ENCODE measurements at places on chromosomes 12 and 14.

- no peak for DNase-seq
These were observed 169.3 kb downstream of the KTN1 start for GRCh38 chr14:55749201-55749812.

GRCh38 chr12:103830025-103830725 is 10.9 kb downstream of the NT5DC3 start:
- DNase-seq = no peak

- no peak for DNase-seq
These were observed 224.1 kb downstream of the BCAT1 start for GRCh38 chr12:24724814-24725213.

- no peak for DNase-seq
These were observed 63.9 kb downstream of the APAF1 start for GRCh38 chr12:98709022-98709421.

DNA sequence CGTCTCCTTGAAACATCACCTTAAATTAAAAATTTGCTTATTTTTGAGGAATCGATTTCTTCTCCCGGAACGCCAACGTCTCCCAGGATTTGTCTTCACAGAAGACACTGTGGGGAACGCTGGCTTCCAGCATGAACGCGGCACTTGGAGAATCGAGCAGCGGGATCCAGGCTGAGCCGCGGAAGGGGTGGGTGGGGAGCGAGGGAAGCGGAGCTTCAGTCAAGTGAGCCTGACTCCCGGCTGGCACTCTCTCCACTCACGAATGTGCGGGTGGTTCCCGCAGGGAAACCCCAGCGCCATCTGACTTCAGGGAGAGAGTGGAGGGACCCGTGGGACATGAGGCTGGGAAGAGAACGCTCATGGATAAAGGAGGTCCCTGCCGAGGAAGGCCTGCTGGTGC is 506.0 kb upstream of the TMEM132C start:
- DNase-seq = no peak

DNA sequence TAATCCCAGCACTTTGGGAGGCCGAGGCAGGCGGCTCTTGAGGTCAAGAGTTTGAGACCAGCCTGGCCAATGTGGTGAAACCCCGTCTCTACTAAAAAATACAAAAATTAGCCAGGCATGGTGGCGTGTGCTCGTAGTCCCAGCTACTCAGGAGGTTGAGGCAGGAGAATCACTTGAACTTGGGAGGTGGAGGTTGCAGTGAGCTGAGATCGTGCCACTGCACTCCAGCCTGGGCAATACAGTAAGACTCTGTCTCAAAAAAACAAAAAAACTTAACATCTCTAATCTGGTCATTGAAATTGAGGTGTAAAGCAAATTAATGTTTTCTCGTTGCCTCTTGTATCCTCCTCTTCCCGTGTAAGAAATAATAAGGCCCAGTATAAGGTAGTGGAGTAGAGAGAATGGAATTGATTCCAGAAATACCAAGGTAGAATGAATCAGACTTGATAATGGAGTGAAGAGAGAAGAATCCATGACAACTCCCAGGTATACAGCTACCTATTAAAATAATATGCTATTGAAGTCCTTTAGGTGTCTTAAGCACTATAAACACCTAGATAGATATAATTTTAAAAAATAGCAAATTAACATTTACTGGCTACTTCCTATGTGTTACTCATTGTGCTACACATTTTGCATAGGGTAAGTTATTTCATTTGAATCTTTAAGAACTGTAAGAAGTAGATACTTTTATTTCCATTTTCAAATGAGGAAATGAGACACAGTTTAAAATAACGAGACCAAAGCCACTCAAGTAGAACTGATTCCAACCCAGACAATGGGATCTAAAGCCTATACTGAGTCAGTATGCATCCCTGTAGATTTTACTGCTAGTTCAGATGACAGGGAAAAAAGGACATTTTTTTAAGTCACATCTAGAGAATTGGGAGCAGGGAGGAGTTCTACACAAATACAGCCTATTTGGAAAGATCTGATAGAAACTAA is 23.2 kb downstream of the RAP1B start:
- DNase-seq = no peak

- DNase-seq = peak; percentile 23
These were observed 1.4 kb downstream of the DUSP6 start for GRCh38 chr12:89350630-89351488.

DNA sequence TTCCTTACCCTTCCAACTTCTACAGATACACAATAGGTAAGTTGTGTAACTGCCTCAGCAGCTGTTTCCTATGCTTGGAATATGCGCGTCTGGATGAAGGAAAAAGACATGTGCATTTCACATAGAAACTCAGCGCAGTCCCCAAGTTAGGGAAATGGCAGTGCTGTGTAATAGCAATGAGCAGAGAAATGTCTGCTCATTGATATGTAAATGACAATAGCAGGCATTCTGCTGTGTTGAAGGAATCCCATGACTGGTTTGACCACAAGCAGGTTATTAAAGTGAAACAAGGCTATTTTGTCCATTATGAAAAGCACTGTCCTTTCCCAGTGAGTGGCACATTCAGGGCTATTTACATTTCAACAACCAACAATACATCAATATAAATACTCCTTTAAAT is 106.6 kb downstream of the BTG1 start:
- no peak for DNase-seq

- no peak for DNase-seq
These were observed 155.9 kb downstream of the ESRRB start for GRCh38 chr14:76531821-76532318.

GRCh38 chr12:108950991-108951739 is 69.7 kb downstream of the SVOP start:
- DNase-seq = peak; percentile 76

DNA sequence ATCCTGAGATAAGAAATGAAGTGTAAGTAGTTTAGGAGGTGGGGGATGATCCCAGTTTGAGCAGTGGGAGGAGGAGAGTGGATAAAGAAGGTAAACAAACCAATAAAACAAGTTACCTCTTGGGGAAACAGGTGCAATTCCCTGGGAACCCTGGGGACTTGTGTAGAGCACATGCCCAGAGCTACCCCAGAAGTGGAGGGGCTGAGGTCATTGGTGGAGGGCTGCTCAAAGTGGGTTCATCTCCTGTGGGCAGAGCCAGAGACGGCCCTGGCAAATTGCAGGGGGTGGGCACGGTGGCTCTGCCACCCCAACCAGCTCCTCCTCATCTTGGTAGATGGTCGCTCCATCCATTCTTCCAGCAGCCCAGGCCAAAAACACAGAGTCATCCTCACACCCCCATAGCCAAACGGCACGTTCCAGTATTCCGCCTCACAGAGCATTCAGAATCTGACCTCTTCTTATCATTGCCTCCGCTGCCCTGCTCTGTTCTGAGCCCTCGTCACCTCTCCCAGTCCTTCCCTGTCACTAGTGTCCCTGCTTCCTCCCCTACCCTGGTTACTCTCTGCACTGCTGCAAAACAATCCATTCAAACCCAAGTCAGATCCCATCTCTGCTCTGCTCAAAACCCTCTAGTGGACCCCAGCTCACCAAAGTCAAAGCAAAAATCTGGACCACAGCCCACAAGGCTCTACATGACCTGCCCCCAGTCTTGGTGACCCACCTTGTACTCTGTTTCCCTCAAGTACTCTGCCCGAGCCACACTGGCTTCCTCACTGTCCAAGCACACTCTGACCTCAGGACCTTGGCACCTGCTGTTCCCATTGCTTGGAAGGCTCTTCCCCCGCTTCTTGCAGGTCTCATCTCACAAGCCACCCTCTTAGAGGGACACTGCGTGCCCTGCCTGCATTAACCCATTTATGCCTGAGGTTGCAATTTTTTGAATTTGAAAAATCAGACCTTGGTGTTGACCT is 5.5 kb downstream of the CYP46A1 start:
- no peak for DNase-seq

DNA sequence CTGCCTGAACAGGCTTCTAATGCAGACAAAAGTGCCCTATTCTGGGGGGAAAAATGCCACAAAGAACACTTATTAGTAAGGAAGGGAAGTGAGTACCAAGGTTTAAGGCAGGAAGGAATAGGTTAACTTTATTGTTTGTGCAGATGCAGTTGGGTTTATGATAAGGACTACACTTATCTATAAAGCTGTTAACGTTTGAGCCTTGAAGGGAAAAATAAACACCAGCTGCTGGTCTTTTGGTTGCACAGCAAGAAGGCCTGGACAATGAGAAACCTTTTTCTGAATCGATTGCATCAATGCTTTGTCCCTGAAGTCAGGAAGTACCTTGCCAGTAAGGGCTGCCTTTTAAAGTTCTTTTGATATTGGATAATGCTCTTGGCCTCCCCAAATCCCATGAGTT is 407.8 kb downstream of the ATP23 start:
- no peak for DNase-seq

- no peak for DNase-seq
These were observed 257.4 kb downstream of the ZFP36L1 start for GRCh38 chr14:68535404-68536017.

GRCh38 chr12:125882141-125882540 is 816.9 kb downstream of the AACS start:
- no peak for DNase-seq

- DNase-seq = no peak
These were observed 176.9 kb upstream of the HIF1A start for GRCh38 chr14:61518403-61518802.

GRCh38 chr14:95208598-95208997 is 51.3 kb upstream of the DICER1 start:
- no peak for DNase-seq
